ENCODE measurements at places on chromosomes 6 and 20.

- no peak for DNase-seq
These were observed 102.5 kb upstream of the AGPAT4 start for GRCh38 chr6:161376367-161376766.

DNA sequence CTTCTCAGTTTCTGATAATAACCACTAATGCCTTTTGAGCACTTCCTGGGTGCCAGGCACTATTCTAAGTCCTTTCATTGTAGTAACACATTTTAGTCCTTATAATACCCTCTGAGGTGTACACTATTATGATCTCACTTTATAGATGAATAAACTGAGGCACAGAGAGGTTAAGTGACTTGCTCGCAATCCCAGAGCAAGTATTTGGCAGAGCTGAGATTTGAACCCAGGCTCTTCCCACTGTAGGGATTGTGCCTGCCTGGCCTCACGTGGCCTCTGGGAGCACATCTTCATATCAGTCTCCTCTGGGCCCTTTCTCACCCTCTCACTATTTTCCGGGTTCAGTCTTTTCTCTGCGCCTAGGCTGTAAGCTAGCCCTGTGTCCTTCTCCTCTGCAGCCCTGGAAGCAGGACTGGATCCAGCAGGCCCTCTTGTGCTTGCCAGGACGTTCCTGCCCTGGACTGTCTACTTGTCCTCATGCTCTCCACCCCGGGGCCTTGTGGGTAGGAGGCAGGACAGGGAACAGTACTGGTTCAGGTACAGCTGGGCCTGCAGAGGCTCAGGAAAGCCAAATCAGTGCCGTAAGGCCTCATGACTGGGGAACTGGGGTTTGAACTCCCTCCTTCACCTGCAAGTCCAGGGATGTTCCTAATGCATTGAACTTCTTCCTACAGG lies 139.6 kb downstream of the VEGFA start:
- DNase-seq, result no peak

GRCh38 chr6:169783971-169784820 lies 32.8 kb downstream of the ERMARD start:
- no peak for DNase-seq

DNA sequence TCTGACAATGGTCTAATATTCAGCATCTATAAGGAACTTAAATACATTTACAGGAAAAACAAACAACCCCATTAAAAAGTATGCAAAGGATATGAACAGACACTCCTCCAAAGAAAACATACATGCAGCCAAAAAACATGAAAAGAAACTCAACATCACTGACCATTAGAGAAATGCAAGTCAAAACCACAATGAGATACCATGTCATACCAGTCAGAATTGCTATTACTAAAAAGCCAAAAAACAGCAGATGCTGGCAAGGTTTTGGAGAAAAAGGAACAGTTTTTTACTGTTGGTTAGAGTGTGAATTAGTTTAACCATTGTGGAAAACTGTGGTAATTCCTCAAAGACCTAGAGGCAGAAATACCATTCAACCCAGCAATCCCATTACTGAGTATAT lies 339.0 kb upstream of the ADGRB3 start:
- no peak for DNase-seq

DNA sequence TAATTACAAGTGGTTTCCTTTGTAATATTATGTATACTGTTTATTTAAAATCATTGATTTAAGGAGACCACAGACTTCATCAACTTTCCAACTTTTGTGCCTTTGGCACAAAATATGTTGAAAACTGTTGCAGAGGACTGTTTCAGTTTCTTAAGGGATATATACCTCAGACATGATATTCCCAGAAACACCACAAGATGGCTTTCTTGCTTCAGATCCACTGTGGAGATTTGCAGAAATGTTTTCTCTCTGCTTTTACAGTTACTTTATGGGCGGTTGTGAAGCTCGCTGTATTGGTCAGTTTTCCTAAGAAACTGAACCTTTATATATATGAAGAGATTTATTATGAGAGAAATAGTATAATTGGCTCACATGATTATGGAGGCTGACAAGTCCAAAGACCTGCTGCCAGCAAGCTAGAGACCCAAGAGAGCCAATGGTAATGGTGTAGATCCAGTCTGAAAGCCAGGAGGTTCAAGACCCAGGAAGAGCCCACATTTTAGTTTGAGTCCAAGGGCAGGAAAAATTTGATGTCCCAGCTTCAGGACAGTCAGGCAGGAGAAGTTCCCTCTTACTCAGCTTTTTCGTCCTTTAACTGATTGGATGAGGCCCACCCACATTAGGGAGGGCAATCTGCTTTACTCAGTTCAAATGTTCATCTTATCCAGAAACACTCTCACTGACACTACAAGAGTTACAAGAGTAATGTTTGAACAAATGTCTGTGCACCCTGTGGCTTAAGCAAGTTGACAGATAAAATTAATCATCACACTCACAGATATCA lies 12.8 kb downstream of the ME1 start:
- no peak for DNase-seq

DNA sequence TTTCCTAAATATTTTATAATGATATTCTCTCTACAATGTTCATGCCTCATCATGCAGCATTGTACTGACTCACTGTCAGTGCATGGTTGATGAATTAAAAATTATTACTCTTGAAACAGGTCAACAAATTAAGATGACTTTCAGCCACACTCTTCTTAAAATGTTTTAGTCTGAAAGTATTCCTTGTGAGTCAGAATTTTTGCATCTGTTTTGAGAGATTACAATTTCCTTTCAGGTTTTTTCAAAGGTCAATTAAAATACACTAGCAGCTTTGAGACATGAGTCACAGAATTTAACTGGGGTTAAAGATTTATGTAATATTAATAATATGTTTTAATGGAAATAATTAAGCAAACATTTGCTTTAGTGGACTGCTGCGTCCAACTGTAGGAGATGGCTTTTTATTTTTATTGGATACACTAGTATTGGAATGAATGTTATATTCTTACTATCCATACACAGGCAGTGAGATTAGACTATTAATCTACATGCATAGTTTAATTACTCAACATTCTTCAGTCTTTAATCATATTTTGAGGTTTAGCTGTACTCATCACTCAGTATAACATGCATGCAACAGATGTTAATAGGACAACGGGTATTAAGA lies 9.7 kb downstream of the COL12A1 start:
- no peak for DNase-seq

DNA sequence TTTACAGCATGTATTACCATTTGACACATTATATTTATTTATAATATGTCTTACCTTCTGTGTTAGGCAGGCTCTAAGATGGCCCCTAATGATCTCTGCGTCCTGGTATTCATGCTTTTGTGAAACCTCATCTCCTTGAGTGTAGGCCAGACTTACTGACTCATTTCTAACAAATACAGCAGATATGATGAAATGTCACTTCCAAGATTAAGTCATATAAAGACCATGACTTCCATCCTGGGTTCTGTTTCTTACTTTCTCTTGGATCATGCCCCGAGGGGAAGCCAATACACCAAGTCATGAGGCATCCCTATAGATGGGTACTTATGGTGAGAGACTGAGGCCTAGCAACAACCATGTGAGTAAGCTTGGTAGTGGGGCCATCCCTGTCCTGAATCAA lies 30.2 kb downstream of the ZHX3 start:
- DNase-seq, result no peak

DNA sequence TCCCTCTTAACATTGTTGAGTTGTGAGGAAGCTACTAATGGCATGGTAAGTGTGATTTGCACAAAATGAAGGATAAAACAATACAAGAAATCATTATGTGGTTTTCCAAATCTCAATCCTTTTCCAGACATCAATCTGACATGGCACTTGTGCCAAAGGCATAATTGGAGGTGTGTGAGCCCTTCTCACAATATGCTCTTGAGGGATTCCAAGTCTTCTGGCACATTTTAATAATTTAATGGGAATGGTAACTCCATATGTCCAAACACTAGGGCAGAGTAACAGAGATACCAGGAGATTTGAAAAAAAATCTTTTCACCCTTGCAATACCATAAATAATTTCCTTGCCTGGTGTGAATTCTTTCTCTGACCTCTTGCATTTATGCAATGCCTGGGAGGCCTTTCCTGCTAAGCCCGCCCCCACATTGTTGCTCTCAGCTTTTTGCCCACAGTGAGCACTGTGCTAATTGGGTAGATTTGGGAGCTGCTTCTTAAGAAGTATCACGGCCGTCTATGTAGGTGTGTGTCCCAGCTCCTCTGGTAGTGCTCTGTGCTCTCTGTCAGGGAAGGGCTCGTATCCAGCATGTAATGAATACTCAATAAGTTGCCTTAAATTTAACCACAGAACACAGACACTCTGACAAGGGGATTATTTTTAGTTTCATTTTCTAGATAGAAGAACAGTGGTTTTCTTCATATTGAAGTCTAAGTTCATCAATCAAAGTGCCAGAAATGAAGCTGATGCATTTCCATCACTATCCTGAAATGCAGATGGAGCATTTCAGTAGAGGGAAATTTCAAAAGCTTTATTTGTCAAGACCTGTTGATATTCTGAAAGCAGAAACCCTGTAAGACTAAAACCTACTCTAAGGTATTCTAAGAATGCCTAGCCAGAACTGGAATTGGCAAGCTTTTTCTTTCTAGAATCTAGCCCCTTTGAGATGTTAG lies 54.4 kb upstream of the CEP85L start:
- DNase-seq, result no peak

DNA sequence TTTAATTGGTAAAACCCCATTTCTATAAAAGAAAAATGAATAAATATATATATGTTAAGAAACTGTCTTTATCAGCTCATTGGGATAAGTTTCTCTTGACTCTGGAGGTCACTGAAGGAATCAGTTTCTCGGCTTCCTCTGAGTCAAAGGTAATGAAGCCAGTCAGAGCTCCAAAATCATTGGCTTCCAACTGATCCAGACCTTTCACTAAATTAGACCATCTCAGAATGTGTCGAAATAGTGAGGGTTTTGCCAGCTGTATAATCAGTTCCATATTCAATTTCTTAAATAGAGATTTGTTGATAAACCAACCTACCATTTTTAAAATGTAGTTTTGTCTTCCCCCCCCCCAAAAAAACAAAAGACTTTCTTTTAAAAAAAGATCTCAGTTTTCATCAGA lies 60.5 kb upstream of the SRSF6 start:
- DNase-seq, result no peak

DNA sequence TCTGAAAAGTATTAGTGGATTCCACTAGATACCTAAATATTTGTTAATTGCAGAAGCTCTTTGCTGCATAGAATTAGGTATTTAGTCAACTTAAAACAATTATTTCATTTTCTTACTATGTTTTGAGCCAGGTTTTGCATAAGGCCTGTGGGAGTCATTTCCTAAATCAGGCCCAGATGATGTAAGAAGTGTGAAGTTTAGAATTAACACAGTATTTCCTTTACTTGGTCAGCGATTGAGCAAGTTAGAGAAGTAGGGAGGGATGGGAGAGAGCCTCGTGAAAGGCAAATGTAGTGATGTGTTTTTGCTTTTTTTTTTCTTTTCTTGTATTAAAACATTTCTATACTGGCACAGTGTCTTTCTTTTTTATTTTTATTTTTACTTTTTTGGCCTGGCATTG lies 711.1 kb downstream of the HDGFL1 start:
- DNase-seq, result no peak

DNA sequence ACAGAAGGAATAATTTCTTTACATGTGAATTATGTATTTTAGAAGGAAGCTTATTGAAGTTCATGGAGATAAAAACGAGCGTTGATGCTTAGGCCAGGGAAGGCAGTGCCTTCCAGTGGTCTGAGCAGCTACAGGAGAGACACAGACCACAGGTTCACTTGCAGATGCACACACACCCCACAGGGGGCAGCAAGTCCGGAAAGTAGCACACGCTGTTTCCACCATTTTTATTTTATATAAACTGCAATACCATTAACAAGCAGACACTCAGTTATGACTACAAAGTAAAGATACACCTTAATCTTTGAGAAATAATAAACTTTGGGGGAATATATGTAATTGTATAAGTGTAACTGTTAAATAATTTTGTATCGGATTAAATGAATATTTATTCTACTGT lies 13.5 kb upstream of the DACT2 start:
- DNase-seq, result no peak

DNA sequence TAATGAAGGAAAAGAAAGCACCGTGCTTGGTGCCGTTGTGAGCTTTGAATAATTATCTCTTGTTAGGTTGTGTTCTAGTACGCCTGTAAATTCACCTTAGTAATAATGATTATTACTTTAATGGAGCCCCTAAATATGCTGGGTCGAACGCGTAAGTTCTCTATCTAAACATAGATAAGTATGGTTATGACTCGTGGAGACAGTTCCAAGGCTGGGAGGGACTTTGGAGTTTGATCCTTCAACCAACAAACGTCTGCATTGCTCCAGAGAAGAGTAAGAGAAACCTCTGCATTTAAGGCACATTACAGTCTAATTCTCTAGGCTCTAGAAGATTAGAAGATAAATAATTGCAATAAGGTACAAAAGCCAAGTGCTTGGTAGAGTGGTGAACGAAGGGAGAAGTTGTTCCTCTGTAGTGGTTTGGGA lies 514 bp downstream of the ACOT13 start:
- no peak for DNase-seq

DNA sequence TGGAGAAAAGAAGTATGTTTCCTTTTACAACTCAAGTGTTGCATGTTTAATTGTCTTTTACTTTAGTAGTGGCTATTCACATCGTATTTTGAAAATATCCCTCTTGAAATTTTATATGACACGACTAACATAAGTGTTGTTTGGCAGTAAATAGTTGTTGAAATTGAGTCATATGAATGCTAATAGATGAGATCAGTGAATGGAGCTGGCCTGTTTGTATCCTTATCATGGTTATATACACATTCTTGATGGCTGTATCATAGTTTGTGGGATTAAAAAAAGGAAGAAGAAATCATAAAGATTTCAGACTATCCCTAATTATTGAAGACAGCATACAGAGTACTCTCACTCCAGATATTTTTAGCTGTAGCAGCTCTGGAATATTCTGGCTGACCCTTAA lies 8.2 kb upstream of the RAE1 start:
- DNase-seq, result no peak

GRCh38 chr6:162404951-162405350 lies 322.6 kb downstream of the PRKN start:
- no peak for DNase-seq

GRCh38 chr20:58228484-58229197 lies at the start of gene ANKRD60:
TSS of gene ANKRD60 (minus strand) at chr20:58228653. CDS start at chr20:58228653, 0 bp downstream.
- peak; percentile 54 for DNase-seq

Data from activated CD8-positive, alpha-beta memory T cell treated with anti-CD3 and anti-CD28 coated beads for 1 hour (primary cell).